ENCODE measurements at places on chromosomes 1 and 21. TPM values are rescaled to one million over a fixed set of nuclear protein-coding genes. Genes with fewer than 3 reads are reported as not detected.

ERG gene
- 27.6 TPM for total RNA-seq

CFHR5 gene
- not detected for total RNA-seq

PARK7 gene
- 227 TPM for total RNA-seq

- no peak for DNase-seq
Observed at GRCh38 chr1:94036730-94037129, 84.2 kb downstream of the ABCA4 start.

- DNase-seq, result no peak
Observed at GRCh38 chr1:215824245-215824644, 257.1 kb downstream of the KCTD3 start.

GRCh38 chr1:207423560-207424292 is 30.4 kb upstream of the CR2 start:
- no peak for DNase-seq

DNA sequence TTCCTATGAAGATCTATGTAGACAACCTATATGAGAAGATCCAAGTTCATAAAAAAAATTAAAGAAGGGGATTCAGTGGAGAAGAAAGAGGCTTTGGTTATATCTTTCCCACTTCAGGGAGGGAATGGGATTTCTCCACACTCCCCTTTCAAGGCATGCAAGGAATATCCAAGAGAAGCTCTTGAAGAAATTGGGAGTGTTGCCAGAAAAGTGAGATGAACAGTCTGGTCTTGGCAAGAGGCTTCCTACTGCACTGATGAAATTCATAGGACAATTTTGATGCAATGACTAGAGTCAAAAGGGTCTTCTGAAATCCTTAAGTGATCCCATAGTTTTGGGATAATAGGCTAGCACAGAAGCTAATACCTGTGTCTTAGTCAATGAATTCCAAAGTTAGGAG is 153.0 kb downstream of the KCTD3 start:
- DNase-seq, result no peak

DNA sequence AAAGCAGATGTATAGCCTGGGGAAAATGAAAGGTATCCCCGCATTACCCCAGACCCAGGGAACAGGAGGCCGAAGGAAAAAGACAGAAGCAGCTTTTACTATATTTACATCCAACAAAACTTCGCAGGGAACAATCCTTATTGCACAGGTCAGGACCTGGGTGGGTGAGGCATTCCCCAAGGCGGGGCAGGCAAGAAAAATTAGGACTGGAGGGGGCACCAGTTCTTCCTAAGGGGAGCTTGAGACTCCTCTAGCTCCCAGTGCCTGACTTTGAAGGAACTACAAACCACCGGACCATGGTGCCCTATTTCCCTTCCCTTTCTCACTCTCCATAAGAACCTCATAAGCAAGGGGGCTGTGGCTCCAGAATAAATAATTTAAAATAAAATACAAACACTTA is 6.7 kb upstream of the GATAD2B start:
- no peak for DNase-seq

DNA sequence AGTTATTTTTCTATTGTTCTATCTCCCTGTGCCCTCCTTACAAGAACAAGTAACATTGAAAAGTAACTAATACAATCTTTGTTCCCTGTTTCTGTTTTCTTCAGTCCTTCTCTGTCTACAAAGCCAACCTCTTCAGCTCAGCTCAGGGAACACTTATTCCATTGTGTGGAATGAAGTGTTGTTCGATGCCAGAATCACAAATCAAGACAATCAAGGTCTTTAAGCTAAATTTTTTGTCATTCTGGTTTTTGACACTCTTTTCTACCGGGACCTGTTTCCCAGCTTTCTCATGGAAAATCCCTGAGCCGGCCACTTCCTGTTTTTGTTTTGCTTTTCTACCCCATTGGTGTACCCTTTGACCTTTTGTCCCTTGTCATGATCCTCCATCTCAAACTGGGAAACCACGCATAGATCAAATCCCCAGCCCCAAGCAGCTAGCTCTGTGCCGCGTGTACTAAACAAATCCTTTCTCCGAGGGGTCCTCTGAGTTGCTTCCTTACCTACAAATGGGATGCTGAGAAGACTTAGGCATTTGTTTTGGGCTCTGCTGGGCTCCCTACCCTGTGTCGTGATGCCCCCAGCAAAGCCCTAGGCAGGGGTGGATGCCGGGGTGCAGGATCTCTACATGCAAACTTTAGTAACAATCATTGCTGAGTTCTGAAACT is 141.8 kb downstream of the TOMM20 start:
- no peak for DNase-seq

DNA sequence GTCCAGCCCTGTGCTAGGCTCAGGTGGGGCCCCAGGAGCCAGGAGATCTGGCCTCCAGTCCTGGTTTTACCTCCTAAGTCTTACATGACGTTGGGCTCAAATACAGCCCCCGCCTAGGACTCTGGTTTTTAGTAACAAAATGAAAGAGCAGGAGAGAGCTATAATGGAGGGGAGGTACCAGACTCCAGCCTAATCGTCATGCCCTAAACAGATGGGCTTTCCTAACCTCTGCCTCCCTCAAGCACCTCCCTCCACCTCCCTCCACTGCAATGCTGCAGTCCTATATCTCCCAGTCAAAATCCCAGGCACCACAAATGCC is 28.6 kb downstream of the TTC39A start:
- DNase-seq, result no peak

DNA sequence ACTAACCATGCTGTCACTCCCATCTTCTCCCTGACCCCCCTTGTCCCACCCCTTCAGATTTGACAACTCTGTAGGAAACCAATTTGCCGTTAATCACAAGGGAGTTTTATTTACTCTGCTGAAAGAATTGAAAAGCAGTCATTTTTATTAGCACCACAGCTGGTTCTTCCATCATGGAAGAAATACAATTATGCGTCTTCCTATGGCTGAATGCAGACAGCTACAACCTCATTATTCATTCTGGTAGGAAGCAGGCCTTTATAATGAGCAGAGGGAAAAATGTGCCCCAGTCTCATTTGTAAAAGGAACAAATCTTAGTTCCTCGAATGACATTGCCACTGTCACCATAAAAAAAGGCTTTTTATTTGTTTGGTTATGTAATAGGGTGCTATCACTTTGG is 35.2 kb downstream of the JUN start:
- DNase-seq, result no peak

GRCh38 chr1:54551891-54552290 is 3.9 kb downstream of the ACOT11 start:
- no peak for DNase-seq

DNA sequence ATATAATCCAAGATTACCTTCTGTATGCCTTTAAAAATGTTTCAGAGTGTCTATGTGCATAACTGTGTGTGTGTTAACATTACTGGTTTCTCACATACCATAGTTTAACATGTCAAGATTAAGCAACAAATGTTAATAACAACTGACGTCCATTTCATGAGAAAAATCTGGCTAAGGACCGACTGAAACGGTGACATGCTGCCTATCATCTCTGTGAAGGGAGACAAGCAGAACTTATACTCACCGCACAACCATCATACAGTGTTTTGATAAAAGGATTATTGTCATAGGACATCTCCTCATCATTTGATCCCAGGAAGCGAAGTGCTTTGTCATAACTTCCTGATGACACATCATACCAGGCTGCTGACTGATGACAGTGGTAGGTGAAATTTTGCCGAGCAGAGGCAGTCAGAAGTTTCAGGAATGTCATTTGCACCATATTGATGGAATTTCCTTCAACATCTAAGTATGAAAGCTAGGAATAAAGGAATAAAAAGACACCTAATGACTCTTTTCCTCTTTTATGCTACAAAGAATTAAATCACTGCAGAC is 228.8 kb downstream of the COL11A1 start:
- DNase-seq, result no peak

- no peak for DNase-seq
Observed at GRCh38 chr1:237154157-237154556, 112.2 kb downstream of the RYR2 start.

DNA sequence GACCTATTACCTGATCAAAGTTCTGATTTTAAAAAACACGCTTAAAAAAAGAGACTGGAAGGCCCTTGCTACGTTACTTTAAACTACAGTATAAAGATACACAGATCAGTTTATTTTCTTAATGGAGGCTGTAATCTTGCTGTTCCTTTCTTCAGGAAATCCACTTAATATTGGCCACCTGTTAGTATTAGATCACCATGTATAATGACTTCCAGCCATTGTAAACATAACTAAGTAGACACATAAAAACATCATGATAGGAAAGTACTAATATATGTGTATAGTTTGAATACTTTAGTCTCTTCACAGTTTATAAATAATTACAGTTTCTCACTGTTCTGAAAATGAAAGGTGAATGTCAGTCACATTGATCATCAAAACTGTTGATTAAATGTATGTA is 68.6 kb downstream of the ADGRL2 start:
- no peak for DNase-seq

- no peak for DNase-seq
Observed at GRCh38 chr1:243968413-243968812, 82.7 kb upstream of the ZBTB18 start.

Measured in left lung (tissue), 14 donors.